ENCODE measurements at places on chromosomes 7 and 10.

DNA sequence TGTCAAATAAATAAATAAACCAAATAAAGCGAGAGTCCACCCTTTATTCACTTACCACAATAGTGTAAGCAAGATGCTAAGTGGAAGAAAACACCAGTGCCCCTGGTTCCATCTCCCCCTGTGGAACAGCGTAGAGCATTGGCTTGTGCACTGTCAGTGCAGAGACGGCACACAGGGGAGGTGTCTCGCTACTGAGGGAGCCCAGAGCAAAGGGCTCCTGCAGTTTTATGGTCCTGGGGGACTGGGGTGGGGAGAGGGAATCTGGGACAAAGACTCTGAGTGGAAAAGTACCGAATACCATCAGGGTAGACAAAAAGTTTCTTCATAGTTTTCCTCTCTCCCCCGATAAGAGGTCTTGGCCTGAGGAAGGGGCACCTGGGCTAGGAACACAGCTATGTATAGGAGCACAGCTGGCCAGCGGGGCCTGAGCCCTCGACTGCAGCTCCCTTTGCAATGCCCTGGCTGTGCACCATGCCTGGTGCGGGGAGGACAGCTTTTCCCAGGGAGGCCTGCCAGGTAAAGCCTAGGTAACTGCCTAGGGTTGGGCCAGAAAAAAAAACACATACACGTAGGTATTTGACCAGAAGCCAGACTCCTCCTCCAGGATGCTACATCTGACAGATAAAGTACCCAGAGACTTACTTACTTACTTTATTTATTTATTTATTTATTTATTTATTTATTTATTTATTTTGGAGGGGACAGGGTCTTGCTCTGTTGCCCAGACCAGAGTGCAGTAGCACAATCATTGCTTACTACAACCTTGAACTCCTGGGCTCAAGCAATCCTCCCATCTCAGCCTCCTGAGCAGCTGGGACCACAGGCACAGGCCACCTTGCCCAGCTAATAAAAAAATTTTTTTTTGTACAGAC lies 88.8 kb upstream of the KIF5B start:
- DNase-seq: no peak

DNA sequence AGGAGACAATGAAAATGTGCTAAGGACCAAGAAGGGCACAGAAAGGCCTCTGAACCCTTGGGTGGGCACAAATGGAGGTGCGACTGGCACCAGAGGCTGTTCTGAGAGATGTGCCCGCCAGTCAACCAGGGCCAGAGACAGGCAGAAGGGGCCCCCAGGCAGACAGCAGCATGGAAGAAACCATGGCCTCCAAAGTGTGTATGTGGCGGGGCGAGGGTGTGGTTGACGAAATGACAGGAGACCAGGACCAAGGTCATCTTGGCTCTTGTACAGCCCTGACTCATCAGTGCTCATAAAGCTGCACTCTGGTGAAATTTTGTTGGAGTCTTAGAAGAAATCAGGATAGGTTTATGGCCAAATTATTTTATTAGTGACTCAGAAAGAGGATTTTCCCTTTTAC lies 4.0 kb upstream of the MRPS24 start:
- DNase-seq: no peak

GRCh38 chr10:79434223-79434687 lies 11.2 kb downstream of the ZCCHC24 start:
- no peak for DNase-seq

- no peak for DNase-seq
These were observed 153.5 kb downstream of the NSUN6 start for GRCh38 chr10:18497806-18498369.

DNA sequence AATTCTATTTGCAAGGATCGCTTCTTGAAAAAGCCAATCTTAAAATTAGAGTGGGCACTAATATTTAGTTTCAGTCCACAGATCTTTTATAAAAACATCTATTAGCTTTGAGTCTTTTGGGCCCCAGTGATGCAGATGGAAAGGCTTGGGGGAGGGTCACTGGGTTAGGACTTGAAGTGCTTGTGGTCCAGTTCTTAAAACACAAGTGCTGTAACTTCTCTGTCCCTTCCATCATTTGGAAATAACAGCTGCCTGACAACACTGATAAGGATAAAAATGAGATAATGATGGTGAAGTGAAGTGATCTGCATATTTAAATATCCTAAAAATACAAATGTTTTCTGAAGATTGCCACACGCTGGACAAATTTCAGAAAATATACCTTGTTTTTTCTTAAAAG lies 37.1 kb upstream of the ZRANB1 start:
- DNase-seq: no peak

DNA sequence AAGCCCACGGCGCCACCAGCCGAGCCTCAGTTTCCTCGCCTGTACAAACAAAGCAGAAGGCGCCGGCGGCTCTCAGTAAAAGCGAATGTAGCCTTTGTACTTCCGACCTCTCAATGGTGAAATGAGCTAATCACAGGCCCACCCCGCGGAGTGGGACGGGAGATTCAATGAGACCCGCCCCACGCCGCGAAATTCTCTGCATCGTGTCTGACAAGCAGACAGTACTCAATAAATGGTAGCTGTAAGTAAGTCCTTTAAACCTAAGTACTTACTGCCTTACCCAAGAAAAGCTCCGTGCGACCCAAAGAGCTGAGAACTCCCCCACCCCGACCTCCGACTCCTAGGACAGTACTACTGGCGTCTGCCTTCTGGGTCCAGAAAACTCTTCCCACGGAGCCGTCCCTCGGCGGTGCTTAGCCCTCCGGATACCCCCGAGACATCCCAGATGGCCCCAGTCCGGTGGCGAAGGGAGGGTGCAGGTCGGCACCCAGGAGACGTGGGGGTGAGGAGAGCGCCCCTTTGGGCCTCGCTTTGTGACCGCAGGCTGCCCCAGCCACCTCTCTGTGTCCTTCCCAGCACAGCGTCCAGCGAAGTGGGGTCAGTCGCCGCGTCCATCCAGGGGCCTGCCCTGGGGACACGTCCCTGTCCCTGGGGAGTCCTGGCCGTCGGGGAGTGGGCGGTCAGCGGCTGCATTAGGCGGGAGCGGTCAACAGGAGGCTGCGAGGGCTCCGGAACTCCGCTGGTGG lies 972 bp upstream of the CXCL12 start:
- no peak for DNase-seq

DNA sequence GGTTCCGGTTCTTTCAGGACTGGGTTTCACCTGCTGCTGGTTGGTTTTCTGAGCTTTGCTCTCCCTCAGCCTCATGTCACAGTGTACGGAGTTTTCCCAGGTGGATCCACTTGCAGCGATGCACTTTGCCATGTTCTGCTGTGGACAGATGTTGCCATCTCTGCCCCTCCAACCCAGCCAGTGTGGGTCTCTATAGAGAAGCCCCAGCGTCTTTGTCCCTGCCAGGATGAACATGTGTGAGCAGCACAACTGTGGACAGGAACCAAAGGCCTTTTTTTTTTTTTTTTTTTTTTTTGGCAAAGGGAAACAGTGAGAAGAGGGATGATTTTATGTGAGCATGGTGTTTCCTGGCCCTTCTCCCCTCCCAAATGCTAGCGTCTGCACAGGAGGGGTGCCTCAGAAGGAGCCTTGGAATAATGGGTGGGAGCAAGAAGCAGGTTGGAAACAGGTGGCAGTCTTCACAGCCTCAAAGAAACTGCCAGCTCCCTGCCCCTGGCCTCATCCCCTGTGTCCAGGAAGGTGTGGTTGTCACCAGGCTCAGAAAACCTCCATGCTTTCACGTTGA lies 106.5 kb downstream of the RPS24 start:
- DNase-seq: no peak

Data from astrocyte of the cerebellum (primary cell).